MV-4-11 (cell line): ENCODE measurements at places on chromosomes 1 and 21.

DNA sequence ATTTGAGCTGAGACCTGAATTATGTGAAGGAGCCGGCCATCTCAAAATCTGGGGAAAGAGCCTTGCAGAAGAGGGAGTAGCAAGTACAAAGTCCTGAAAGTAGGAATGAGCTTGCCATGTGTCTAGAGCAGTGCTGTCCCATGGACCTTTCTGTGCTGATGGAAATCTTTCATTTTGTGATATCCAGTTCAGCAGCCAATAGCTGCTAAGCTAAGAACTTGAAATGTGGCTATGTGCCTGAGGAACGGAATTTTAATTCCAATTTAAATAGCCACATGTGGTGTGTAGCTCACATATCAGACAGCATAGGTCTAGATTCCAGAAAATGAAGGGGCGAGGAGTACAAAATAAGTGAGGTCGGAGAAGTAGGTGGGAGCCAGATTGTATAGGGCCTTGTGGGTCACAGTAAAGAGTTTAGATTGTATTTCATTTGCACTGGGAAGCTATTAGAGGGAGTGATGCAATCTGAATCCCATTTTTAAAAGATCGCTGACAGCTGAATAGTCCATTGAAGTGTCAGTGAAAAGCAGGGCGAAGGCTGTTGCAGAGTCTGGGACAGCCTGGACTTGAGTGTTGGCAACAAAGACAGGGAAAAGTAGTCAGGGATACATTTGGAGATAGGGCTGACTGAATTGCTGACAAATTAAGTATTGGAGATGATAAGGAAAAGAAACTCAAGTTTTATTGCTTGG, 80.3 kb downstream of the TMEM200B start:
- DNase-seq: no peak

DNA sequence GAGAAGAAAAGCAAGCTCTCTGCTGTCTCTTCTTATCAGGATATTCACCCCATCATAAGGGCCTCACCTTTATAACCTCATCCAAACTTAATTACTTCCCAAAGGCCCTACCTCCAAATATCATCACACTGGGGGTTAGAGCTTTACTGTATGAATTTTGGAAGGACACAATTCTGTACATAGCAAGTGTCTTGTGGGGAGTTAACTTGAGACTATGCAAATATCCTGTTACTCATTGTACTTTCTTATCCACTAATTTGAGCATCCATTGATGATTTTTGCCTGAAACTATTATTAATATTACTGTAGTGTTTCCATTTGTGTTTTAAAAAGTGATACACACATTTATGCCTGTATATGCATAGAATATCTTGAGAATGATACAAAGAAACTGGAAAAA, 129.1 kb upstream of the IVNS1ABP start:
- no peak for DNase-seq

DNA sequence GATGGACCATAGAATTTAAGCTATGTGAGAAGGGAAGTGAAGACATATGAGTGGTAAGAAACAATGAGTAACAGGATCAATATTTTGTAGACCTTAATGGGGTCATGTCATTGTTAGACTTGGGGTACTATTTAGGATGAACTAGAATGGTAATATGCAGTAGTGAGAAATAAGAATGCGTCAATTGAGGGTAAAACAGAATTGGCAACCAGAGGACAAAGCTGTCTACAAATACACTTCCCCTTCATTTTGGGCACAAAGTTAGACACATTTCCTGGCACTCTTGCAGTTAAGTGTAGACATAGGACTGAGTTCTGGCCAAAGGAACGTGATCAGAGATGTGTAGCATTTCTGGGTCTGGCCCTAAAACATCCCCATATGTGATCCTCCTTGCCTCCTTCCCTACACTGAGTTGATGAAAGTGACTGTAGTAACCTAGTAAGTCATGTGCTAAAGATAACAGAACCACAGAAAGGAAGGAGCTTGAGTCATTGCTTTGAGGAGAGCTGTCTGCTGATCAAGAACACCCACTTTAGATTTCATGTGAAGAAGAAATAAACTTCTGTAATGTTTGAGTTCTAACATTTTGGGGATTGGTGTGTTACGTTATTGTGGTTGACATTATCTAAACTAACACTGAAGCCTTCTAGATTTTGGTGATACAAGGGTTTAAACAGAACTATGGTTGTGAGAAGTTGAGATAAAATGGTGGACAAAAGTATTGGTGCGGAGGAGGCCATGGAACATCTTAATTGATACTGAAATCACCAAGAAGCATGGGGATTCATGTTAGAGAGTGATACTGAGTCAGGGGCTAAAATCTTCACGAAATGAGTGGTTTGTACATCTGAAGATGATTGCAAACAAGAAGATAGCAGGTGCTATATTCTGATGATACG, 41.7 kb downstream of the CD55 start:
- peak; percentile 46 for DNase-seq

GRCh38 chr1:118923319-118923718, 64.8 kb downstream of the TBX15 start:
- no peak for DNase-seq

DNA sequence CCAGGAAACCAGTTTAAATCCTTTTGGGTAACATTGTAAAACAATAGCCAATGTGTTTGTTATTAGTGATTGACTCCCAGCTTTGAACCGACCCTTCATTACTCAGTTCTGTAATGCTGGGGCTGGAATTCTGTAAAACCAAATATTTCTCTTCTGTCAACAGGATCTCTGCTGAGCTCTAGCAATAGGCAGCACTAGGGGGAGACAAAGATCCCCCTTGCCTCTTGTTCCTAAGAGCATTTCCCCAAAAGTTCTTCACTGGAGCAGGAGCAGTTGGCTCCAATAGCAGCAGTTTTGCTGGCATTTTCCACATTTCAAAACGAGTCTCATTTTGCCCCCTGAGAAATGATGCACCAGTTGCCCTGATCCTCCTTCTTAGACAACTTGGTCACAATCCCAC, 1671.1 kb downstream of the MRPL39 start:
- peak; percentile 47 for DNase-seq
